ENCODE measurements at places on chromosomes 7 and 10.

GRCh38 chr7:83908526-83908925 is 259.6 kb upstream of the SEMA3E start:
- DNase-seq: no peak

- peak; percentile 65 for DNase-seq
Measured at GRCh38 chr10:126503392-126504062, 115.2 kb upstream of the ADAM12 start.

- no peak for DNase-seq
Measured at GRCh38 chr7:11630355-11630754, 201.6 kb downstream of the THSD7A start.

DNA sequence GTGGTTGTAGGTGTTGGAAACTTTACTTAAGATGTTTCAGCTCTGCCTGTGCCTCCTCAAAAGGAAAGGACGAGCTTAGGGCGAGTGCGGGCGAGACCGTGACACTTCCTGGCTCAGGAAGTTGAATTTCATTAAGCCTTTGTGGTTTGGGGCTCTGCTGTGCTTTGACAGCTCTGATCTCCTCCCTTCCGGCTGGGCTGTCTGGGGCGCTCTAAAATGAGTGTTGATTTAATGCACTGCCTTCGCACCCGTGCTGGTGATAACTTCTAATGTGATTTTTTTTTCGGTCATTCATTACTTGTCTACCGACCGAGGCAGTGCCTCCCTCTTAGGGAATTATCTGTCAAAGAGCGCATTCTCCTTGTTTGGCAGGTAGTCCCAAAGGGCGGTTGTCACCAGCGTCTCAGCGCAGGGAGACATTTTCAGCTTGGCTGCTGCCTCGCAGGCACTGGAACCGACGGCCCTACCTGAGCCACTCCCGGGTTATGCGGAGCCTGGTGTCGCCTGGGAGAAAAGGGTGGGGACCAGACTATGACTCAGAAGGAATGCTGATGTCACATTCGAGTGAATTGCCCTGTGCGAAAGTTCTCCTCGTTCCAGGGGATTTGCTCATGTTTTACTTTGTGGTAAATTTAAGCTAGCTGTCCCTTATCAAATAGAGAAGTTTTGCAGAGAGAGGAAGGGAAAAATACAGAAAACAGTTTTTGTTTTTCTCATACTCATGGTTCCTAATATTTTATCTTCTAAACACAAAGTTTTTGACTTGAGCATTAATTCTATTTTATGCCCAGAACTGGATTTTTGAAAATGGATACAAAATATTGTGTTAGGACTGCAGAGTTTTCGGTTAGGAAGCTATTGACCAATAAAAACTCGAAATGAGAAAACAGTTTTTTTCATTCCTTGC is 920 bp downstream of the TES start:
- peak; percentile 88 for DNase-seq

DNA sequence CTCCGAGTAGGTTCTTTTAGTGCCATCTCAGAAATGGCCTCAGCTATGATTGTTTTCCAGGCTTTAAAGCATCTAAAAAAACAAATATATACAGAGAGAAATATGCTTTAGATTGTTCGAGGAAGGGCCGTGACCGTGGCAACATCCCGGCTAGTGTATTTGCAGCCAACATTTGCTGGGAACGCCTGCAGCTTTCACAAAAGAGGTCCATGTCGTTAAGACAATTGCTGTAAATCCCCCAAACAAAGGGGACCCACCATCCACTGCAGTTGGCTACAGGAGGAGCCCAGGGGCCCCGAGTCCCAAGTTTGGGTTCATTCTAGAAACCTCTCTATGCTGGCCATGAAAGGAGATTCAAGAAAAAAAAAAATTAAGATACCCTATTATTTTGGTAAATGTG is 152.8 kb upstream of the TCF7L2 start:
- no peak for DNase-seq

GRCh38 chr7:107386548-107387102 is 83.2 kb upstream of the GPR22 start:
- DNase-seq: no peak

DNA sequence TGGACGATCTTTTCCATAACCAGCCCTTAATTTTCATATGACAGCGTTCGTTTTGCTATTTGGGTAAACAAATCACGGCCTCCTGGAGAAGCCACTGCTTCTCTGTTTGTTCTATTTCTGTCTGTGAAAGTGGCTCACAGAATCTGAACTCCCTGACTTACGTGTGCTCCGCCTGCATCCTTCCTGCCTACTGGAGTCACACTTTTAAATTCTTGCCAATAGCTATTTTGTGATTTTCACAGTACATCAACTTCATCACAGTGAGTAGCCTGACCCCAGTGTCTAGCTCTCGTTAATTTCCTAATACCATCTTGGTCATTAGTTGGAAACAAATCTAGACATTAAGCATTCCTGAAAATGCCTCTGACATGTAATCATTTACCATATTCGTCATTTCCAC is 49.0 kb upstream of the NPS start:
- DNase-seq: no peak

- peak; percentile 91 for DNase-seq
Measured at GRCh38 chr7:27165089-27165995, at the start of gene HOXA9. HOXA9 (minus strand) TSS chr7:27165537; CDS start chr7:27165457, 80 bp downstream.

GRCh38 chr7:36115448-36116321 is 37.4 kb upstream of the EEPD1 start:
- DNase-seq: peak; percentile 74

- no peak for DNase-seq
Measured at GRCh38 chr10:120584786-120585185, 127.8 kb downstream of the PLPP4 start.

- DNase-seq: no peak
Measured at GRCh38 chr10:114685456-114685855, 27.4 kb upstream of the ABLIM1 start.
